ENCODE measurements at places on chromosomes 3 and 15. TPM values are rescaled to one million over a fixed set of nuclear protein-coding genes. Genes with fewer than 3 reads are reported as not detected.

The P2RY14 gene
- total RNA-seq, result not detected

The TRAT1 gene
- total RNA-seq, result not detected

The LRRC2 gene
- total RNA-seq, result not detected

The LTK gene
- total RNA-seq, result 0.06 TPM

The SETD2 gene
- total RNA-seq, result 17.8 TPM

The SLC9C1 gene
- total RNA-seq, result not detected

The CAMP gene
- not detected for total RNA-seq

The PODXL2 gene
- 7.8 TPM for total RNA-seq

The HRG gene
- total RNA-seq, result not detected

The DUOXA1 gene
- total RNA-seq, result 0.18 TPM

The SCN5A gene
- 1.3 TPM for total RNA-seq

The GPR171 gene
- not detected for total RNA-seq

The HTR3E gene
- not detected for total RNA-seq

The GRM2 gene
- 0.11 TPM for total RNA-seq

The TMIE gene
- 0.27 TPM for total RNA-seq

The TMEM40 gene
- total RNA-seq, result 0.42 TPM

The IGSF10 gene
- total RNA-seq, result 0.55 TPM

The VGLL3 gene
- total RNA-seq, result 8.5 TPM

The CCDC54 gene
- total RNA-seq, result not detected

The MUC4 gene
- not detected for total RNA-seq

The GOLGA6A gene
- not detected for total RNA-seq

The COX5A gene
- total RNA-seq, result 559 TPM

The ZBED2 gene
- total RNA-seq, result 0.18 TPM

The NMNAT3 gene
- total RNA-seq, result 1.2 TPM

The A4GNT gene
- total RNA-seq, result not detected

The KLF15 gene
- total RNA-seq, result 0.06 TPM

The MESP1 gene
- total RNA-seq, result 7.2 TPM

The ISLR gene
- total RNA-seq, result 0.41 TPM

The GHSR gene
- total RNA-seq, result not detected

The BCL2A1 gene
- 17.4 TPM for total RNA-seq

The ACTR8 gene
- 17.1 TPM for total RNA-seq

The EID1 gene
- total RNA-seq, result 131 TPM

The CIDEC gene
- 2.8 TPM for total RNA-seq

The FOXB1 gene
- not detected for total RNA-seq

The B3GNT5 gene
- 21.0 TPM for total RNA-seq

The GOLGA8R gene
- 0.29 TPM for total RNA-seq

The DNASE1L3 gene
- total RNA-seq, result 0.11 TPM

The OR5H15 gene
- total RNA-seq, result not detected

Measured in A549 treated with DMSO at 1 μM for 4 hours (cell line).